ENCODE measurements at places on chromosomes 13 and 19. TPM values are rescaled to one million over a fixed set of nuclear protein-coding genes. Genes with fewer than 3 reads are reported as not detected.

Gene RPL18A
- total RNA-seq, result 2,148 TPM

Gene KANK2
- 54.4 TPM for total RNA-seq

Gene IGSF23
- 0.15 TPM for total RNA-seq

Gene FXYD7
- 0.17 TPM for total RNA-seq

Gene PEG3
- total RNA-seq, result not detected

Gene SMIM17
- total RNA-seq, result not detected

Gene NCAN
- 0.01 TPM for total RNA-seq

Gene ANGPTL8
- not detected for total RNA-seq

Gene CRLF1
- 5.1 TPM for total RNA-seq

Gene SHISA7
- not detected for total RNA-seq

Gene TARM1
- not detected for total RNA-seq

Gene SYCN
- not detected for total RNA-seq

Gene SPRED3
- 2.6 TPM for total RNA-seq

Gene CAPNS1
- 1,534 TPM for total RNA-seq

Gene PSG3
- 0.09 TPM for total RNA-seq

Gene THOP1
- 94.1 TPM for total RNA-seq

Gene HNRNPA1L2
- total RNA-seq, result 5.3 TPM

Gene ERICH6B
- not detected for total RNA-seq
